ENCODE measurements at places on chromosomes 1 and 21.

GRCh38 chr21:17540530-17540929 is 27.7 kb downstream of the CXADR start:
- DNase-seq = no peak

GRCh38 chr1:1833456-1833855 is 55.2 kb upstream of the NADK start:
- DNase-seq = no peak

- no peak for DNase-seq
These were observed 20.5 kb upstream of the MYBPHL start for GRCh38 chr1:109327285-109327684.

DNA sequence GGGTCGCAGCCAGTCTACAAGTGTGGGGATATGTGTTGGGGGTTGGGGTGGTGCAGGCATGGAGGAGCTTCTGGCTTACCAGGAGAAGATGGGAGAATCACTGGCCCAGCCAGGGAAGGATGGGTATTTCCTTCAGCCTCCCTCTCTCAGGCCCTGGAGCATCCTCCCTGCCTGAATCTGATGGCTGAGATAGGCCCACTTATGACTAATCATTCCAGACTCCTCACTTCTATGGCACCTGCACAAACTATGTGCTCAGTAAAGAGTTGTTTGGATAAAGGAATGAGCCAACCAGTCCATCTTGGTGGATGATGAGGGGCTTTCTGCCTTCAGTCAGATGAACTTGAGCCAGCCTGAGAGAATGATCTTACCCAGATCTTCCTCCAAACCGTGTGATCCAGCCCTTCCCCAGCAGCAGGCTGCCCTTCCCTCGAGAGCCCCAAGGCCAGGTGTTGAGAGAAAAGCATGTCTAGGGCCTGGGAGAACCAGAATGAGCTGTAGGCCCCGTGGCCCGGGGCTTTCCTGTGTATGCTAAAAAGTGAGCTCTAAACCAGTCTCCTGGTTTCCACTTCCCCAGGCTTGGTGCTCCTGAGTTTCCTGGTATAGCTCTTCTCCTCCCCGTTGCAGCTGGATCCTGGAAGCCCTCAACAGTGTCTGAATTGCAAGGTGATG is 1.3 kb downstream of the GPA33 start:
- no peak for DNase-seq

DNA sequence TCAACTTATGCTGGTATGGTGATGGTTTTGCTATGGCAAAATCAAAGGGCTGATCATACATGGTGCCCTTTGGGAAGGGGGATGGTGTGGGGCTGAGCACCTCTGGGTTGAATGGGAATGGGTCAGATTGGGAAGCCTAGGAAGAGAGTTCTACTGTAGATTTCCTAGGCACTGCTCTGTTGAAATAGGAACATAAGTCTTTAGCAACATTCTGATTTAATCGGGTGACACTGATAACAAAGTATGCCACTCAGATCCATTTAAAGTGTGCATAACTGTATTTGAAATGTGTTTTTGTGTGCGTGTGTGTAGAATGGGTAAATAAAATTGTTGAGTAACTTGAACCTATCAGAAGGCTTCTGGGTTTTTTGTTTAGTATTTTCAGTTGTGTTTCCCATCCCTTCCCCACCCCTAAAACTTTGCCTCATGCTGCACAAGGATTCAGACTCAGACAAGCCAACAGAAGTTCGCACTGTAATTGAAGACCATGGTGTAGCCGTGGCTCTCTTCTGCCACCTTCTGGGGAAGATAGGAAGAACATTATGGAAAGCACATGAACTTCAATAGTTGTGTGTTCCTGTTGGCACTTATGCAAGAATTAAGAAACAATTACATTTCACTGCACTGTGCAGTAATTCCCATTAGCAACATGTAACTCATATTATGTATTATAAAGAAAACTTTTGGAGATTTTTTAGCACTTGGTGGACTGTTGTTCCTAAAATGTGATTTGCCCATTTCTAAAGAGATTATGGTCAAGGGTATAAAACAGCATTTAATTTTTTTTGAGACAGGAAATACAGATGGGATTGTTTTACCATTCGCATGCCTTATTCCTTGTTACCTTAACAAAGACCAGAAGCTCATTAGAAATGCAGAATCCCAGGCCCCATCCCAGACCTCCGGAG is 10.9 kb upstream of the C4BPB start:
- DNase-seq = peak; percentile 61

DNA sequence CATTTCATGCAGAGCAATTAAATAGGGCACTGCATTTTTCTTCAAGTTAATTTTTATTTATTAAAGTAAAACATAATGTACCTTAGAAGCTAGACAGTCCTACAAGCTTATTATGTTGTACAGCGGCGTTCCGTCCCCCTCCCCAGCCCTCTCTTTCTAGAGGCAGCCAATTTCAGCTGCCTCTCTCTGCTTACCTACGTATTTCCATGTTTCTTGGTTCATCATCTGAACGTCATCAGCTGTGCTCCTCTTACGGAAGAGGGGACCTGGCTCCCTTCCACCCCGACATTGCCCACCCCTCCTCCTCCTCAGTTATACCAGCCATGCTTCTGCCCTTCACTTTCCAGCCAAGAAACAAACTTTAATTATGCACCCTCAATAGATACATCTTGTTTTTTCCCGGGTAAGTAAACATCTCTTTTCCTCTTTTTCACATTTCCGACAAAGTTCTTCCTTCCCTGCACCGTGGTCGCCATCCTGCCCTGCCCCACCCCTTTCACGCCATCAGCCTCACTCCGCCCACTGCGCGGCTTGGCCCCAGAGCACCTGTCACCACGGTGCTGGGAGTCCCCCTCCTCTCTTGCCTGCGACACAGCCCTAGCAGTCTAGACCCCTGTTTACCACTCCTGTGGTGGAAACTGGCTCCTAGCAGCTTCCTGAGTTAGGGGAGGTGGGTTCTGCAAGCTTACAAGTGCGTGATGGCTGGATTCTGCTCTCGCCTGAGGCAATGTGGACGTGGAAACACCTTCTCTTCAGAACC is 57.9 kb downstream of the SLC37A1 start:
- no peak for DNase-seq

DNA sequence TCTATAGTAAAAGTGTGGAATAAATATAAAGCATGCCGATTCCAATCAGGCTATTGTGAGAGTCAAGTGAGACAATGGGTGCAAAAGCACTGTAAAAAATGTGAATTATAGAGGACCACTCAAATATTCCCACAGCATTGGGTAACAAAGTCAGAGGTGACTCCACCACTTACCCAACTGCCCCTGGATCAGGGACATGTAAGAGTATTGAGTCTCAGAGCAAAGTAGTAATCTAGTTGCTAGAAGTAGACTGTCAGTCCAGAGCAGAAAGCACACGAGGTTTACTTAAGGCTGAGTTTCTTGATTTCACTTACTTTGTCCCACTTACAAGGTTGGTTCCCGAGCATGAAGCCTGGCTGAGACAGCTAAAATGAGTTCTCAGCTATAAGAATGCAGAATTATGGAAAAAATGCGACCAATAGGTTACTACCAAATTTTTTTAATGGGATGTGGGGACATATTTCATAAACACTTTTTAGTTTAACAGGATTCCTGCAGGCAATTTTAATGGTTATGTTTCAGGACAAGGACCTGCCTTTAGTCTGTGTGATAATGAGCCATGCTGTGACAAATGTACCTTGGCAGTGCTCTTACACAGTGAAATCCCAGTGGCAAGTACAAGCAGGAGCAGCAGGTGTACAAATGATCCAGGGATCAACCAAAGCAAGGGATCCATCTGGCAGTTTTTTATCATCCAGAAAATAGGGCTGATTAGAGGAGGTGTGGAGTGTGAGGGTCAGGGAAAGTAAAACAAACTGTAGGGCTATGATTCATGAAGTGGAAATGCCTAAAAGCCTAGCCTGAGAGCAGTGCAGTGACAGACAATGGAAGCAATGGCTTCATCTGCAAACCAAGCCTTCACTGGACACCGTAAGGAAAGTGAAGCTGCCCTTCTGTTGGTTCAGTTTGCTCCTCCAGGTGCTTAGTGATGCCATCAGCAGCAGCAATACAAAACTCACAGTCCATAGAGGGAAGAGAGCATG is 156.2 kb upstream of the SPAG17 start:
- no peak for DNase-seq

DNA sequence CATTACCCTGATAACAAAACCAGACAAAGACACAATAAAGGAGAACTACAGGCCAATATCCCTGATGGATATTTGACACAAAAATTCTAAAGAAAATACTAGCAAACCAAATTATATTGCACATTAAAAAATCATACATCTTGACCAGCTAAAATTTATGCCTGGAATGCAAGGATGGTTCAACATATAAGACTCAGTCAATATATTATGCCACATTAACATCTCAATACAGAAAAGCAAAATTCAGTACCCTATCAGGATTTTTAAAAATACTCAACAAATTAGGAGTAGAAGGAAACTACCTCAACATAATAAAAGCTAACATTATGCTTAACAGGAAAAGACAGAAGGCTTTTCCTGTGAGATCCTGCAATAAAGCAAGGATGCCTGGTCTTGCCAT is 177.1 kb downstream of the MAGI3 start:
- DNase-seq = no peak
